ENCODE measurements at places on chromosomes 5 and 9. TPM values are rescaled to one million over a fixed set of nuclear protein-coding genes. Genes with fewer than 3 reads are reported as not detected.

Gene BRINP1
- 1.4 TPM for total RNA-seq

Gene PCDHGC5
- 1.6 TPM for total RNA-seq

GRCh38 chr9:101530076-101530711 lies 3.5 kb upstream of the RNF20 start:
- H3K4me3 ChIP-seq = no peak overlapping the region
- H3K27ac ChIP-seq = no peak overlapping the region

GRCh38 chr9:127970401-127971313 lies 10.1 kb downstream of the EEIG1 start:
- peaks cover 97% of the 10 kb centered on the region for H3K4me1 ChIP-seq
- DNase-seq = no peak
- H3K27me3 ChIP-seq = no peaks in the 10 kb centered on the region
- H3K36me3 ChIP-seq = no peaks in the 10 kb centered on the region
- H3K4me3 ChIP-seq = peak overlapping the region; percentile 41
- H3K27ac ChIP-seq = peak overlapping the region; percentile 95

GRCh38 chr9:91012933-91013841 lies 211.6 kb downstream of the SYK start:
- no peaks in the 10 kb centered on the region for H3K27me3 ChIP-seq
- no peak overlapping the region for H3K4me3 ChIP-seq
- DNase-seq = no peak
- no peaks in the 10 kb centered on the region for H3K4me1 ChIP-seq
- no peak overlapping the region for H3K27ac ChIP-seq

- no peaks in the 10 kb centered on the region for H3K27me3 ChIP-seq
- H3K36me3 ChIP-seq = no peaks in the 10 kb centered on the region
- no peak overlapping the region for H3K27ac ChIP-seq
- no peak overlapping the region for H3K4me3 ChIP-seq
- H3K4me1 ChIP-seq = peaks cover 21% of the 10 kb centered on the region
Observed at GRCh38 chr5:56550227-56550626, 265.1 kb upstream of the MAP3K1 start.

GRCh38 chr5:17329571-17329970 lies 112.1 kb downstream of the BASP1 start:
- no peak for DNase-seq
- no peaks in the 10 kb centered on the region for H3K4me1 ChIP-seq
- no peaks in the 10 kb centered on the region for H3K27me3 ChIP-seq
- H3K4me3 ChIP-seq = no peak overlapping the region

Measured in esophagus squamous epithelium (tissue), 5 donors.